ENCODE measurements at places on chromosomes 5 and 9. TPM values are rescaled to one million over a fixed set of nuclear protein-coding genes. Genes with fewer than 3 reads are reported as not detected.

The LCN1 gene
- total RNA-seq, result not detected

The CAMK2A gene
- 1.1 TPM for total RNA-seq

The GARNL3 gene
- total RNA-seq, result 1.8 TPM

The PTGS1 gene
- total RNA-seq, result 1.6 TPM

The LMX1B gene
- total RNA-seq, result 0.67 TPM

The INSL6 gene
- not detected for total RNA-seq

The PRRX2 gene
- 12.5 TPM for total RNA-seq

The PPP3R2 gene
- total RNA-seq, result not detected

The CDKN2B-AS1 gene
- not detected for total RNA-seq

The UTP15 gene
- total RNA-seq, result 20.4 TPM

The FSD1L gene
- 6.0 TPM for total RNA-seq

The MARCOL gene
- not detected for total RNA-seq

The CTNND2 gene
- total RNA-seq, result not detected

The CERT1 gene
- 22.0 TPM for total RNA-seq

The GLT6D1 gene
- total RNA-seq, result not detected

The AMACR gene
- total RNA-seq, result 14.0 TPM

The PCDHAC1 gene
- total RNA-seq, result 2.1 TPM

The IL33 gene
- 0.33 TPM for total RNA-seq
